ENCODE measurements at places on chromosomes 11 and 22.

GRCh38 chr11:69398529-69399492 is 82.7 kb upstream of the LINC01488 start:
- no peak for DNase-seq

- DNase-seq, result no peak
Observed at GRCh38 chr11:107587306-107587979, 3.5 kb upstream of the ELMOD1 start.

- DNase-seq, result peak; percentile 39
Observed at GRCh38 chr11:100805506-100806199, 118.6 kb downstream of the ARHGAP42 start.

DNA sequence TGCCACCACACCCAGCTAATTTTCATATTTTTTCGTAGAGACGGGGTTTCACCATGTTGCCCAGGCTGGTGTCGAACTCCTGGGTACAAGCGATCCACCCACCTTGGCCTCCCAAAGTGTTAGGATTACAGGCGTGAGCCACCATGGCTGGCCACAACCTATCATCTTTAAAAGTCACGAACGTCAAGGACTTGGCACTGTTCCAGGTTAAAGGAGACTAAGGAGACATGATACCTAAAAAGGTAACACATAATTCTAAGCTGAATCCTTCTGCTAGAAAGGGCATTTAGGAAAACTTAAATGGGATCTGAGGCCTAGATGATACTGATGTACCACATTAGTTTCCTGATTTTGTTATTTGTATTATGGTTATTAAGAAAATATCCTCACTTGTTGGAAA is 43.3 kb upstream of the SYT9 start:
- no peak for DNase-seq

DNA sequence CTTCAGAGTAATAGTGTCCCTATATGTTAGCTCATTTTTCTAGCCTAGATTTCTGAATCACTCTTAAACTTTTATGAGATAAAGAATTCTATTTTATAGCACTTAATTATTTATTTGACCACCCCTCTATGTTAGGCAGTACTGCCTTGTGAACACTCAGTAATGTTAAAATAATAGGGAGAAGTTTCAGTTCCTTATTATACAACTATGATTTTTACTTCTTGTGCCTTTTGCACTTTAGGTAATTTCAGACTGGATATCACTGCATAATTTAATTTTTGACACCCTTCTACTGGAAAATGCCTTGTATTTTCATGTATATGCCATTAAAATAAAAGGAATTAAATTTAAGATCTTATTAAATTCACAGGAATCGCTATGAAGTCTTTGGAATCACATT is 3.1 kb downstream of the BCO2 start:
- no peak for DNase-seq

GRCh38 chr11:27388001-27388400 is 25.0 kb upstream of the CCDC34 start:
- DNase-seq, result no peak

DNA sequence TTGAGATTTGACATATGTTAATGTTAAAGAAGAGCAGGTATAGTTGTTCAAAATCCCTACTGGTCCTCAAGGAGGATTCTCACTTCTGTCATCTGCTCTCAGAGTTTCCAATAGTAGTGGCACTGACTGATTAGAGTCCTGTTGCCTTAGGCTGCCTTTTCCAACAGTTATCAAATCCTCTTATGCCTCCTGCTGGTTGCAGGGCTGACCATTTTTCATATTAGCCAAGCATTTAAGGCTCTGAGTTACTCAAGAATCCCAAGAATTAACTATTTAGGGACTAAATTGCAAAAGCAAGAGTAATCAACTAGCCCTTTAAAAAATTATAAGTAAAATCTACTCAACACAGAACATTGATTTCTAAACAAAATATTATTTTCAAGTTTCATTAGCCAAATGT is 212.0 kb upstream of the CHORDC1 start:
- DNase-seq, result no peak

DNA sequence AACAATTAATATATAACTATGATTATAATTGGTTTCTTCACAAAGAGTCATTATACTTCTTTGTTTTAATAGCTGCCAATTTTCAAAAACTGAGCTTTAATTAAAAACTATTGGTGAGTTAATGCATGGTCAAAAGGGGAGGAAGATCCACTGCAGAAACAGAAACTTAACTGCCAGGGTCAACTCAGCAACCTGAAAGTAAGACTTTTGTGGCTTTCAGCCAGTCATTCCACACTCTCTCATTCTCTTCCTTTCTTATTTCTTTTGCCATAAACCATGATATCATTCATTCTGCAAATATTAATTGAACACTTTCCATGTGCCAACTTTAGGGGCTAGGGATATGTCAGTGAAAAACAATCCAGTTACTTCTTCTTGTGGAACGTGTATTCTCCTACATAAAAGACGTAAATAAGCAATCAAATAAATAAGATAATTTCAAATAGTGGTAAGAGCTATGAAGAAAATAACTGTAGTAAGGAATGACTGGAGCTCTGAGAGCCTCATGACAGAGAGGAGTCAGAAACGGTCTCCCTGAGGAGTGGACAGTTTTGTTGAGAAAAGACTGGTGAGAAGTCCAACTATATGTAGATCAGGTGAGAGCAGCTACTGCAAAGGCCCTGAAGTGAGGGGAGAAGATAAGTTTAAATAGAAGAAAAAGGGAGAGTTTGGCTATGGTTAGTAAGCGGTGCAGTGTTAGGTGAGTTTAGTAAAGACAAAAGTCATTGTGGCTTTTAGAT is 130.5 kb downstream of the GRIA4 start:
- no peak for DNase-seq

- no peak for DNase-seq
Observed at GRCh38 chr22:39598017-39598965, 27.7 kb downstream of the CACNA1I start.

- no peak for DNase-seq
Observed at GRCh38 chr22:50621356-50621880, 6.5 kb downstream of the ARSA start.

DNA sequence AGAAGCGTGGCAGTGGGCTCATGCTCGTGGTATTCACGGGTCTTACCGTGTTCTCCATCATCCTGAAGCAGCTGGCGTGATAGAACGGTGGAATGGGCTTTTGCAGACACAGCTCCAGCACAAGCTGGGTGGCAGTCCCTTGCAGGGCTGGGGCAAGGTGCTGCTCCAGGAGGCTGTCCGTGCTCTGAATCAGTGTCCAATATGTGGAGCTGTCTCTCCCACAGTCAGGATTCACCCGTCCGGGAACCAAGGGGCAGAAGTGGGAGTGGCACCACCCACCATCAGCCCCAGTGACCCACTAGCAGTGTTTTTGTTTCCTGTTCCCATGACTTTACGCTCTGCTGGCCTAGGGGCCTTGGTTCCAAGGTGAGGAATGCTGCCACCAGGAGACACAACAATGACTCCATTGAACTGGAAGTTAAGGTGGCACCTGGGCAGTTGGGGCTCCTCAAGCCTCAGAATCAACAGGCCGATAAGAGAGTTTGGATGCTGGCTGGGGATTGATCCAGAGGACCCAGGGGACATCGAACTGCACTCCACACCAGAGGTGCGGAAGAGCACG is 16.9 kb upstream of the CD81 start:
- no peak for DNase-seq

- no peak for DNase-seq
Observed at GRCh38 chr11:125720781-125721180, 25.3 kb upstream of the PATE1 start.
